Neural progenitor cell (in vitro differentiated cells): ENCODE measurements at places on chromosomes 3 and 15. TPM values are rescaled to one million over a fixed set of nuclear protein-coding genes. Genes with fewer than 3 reads are reported as not detected.

DNA sequence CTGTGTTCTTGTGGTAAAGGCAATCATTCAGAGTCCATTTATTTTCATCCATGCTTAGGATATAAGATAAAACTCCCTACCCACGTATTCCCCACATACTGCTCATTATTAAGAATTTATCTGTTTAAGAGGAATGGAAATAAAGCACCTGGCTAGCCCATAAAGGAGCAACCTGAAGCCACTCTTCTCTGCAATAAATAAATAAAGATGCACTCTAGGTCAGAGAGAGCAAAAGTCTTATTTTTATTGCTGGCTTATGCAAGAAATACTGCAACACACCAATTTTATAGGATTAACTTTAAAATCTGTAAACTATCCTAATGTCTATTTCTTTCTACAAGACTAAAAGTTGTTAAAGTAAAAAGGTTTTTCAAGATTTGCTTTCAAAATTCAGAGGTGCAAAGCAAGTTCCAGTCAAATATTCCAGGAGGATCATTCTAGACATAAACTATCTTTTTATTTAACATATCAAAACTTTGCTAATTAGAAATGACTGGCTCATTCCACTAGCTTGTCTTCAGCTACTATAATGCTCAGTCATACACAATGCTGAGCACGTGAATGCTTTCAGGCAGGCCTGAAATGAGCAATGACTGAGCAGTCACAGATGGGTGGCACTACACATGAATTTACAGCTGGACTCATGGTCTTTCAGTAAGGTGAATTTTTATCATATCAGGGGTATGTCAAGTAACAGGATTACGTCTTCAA is 7.1 kb downstream of the TJP1 start:
- no peak for DNase-seq

The IL20RB gene
- 2.0 and 2.5 TPM in 2 replicates for total RNA-seq

The COL6A5 gene
- total RNA-seq: not detected in 2 replicates

DNA sequence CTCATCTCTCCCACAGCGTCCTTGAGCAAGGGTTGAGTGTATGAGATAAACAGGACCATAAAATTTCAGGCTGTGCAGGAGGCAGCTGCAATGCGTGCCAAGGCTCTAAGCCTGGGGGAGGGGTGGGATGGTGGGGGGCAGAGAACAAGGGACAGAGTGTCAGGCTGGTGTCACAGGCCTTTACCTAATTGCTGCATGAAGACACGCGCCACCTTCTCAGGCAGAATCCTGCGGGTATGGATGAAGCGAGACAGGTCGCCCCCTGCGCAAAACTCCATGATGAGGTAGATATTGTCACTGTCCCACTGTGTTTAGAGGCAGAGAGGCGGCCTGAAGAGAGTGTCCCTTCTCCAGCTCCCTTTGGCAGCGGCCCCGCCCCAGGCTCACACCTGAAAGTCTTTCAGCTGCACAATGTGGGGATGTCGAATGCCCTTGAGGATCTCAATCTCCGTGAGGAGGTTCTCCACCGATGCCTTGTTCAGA is 1.0 kb downstream of the ULK3 start:
- no peak for DNase-seq

The CHRM5 gene
- total RNA-seq: not detected in 2 replicates

DNA sequence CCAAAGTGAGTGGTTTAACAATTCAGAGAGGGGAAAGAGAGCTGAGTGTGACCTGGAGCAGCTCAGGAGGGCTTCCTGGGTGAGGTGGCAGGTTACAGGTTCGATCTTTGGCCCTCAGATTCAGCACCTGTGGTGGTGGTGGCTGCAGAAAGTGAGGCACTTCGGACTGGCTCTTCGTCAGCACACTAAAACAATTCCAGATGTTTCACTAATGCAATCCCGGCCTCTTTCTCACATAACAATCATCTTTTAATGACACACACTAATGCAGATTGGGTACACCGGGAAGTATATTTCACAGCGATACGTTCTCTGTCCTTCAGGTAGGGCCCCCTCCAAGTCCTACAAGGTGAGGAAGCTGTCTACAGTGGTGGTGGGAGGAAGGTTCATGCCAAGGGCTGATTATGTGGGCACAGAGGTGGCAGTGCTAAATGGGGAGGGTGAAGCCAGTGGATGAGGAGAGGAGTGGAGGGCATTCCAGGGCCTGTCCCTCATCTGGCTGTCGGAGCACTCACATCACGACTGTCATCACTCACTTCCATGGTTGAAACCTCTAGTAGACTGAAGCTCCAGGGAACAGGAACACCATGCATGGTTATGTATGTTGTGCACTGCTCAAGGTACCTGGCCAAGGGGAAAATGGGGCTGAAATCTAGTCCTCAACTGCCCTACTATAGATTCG is 171.1 kb downstream of the RAB11A start:
- DNase-seq: no peak

DNA sequence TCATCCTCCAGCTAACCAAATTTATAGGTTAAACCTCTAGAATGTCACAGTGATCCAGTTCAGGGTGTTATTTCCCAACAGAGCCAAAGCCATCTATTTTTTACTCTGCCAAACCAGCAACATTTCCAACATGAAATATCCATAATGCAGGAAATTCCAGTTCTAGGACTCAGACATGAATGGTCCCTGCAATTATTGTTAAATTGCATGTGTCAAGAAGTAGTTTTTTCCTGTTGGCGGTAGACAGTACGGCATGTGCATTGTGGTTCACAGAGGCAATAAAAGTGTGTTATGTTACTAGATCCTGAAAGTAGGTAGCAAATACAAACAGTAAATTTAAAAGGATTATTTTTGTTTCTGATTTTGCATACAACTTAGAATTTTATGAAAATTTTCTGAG is 215.7 kb upstream of the THBS1 start:
- no peak for DNase-seq

- no peak for DNase-seq
Observed at GRCh38 chr3:162217647-162218046, 721.0 kb downstream of the OTOL1 start.

The RARB gene
- total RNA-seq: 1.4 and 1.8 TPM in 2 replicates

GRCh38 chr3:97291901-97292300 is 472.7 kb upstream of the ARL6 start:
- DNase-seq: no peak

GRCh38 chr3:149752788-149753136 is 473 bp upstream of the COMMD2 start:
- DNase-seq: no peak

The BCHE gene
- total RNA-seq: 8.6 and 15.2 TPM in 2 replicates

DNA sequence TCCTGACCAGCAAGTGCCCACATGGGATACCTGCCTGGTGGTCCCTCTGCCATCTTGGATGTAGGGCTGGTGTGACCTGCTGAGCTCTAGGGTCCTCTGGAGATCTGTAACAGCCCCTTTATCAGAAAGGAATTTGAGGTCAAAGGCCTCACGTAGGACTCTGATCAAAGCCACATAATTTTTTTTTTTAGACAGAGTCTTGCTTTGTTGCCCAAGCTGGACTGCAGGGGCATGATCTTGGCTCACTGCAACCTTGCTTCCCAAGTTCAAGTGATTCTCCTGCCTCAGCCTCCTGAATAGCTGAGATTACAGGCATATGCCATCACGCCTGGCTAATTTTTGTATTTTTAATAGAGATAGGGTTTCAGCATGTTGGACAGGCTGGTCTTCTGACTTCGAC is 9.5 kb downstream of the ITGB5 start:
- no peak for DNase-seq

DNA sequence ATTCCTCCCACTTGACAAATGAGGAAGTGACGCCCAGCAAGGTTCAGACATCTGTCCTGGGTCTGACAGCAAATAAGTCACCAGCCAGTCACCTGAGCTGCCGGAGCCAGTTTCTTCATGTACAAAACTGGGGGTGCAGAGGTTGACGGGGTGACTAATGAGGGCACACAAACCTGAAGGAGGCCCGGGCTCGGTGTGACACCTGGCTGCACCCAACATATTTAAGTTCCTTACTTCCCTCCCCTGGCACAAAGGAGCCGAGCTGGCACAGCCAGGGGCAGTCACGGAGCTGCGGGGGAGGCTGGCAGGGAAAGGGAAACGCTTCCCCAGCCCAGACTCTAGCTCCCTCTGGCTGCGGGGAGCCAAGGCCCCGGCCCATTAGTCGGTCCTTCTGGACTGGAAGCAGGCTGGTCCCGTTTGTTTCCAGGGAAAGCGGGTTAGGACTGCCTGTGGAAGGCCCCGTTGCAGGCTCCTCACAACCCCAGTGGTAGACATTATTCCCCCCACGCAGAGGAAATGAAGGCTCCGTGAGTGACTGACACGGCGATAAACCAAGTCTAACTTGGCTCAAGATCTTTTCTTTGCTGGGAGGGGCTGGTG is 2.3 kb downstream of the FBXL22 start:
- DNase-seq: peak; percentile 48
